ENCODE measurements at places on chromosomes 6 and 20.

DNA sequence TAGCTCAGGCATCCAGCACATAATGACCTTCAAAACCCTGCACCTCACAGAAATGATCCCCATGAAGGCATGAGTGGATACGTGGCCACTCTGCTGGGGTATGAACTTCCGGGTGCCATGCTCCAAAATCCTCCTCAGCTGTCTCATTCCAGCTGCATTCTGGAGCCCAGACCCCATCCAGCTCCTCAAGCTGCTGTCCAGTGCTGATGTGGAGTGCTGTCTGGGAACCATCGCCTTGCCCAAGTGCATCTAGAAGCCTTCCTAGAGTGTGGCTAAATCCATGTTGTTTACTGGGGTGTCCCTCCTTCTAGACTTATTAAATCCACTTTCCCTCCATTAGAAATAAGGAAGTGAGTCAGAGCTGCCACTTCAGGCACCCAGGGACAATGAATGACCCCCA is 130.8 kb upstream of the PTPRT start:
- DNase-seq = no peak

GRCh38 chr6:106901062-106901461 is 73.5 kb downstream of the CD24 start:
- no peak for DNase-seq

DNA sequence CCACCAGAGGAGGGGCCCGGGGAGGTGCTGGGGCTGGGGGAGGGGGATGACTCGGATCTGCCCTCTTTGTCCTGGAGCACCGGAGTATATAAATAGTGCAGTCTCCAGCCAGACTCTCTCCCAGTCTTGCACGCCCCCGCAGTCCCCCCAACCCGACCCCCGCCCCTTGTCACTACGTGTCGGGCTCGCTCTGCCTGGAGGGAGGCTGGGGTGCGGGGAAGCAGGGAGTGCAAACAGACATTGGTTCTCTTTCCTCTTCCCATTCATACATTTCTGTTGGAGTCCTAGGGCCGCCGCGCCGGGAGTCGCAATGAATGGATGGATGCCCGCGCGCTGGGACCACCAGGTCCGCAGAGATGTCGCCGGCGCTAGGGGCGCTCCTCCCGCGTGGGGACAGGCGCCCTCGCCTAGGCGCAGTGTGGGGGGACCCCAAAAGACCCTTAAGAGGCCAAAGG is 179.3 kb downstream of the TBXT start:
- no peak for DNase-seq

DNA sequence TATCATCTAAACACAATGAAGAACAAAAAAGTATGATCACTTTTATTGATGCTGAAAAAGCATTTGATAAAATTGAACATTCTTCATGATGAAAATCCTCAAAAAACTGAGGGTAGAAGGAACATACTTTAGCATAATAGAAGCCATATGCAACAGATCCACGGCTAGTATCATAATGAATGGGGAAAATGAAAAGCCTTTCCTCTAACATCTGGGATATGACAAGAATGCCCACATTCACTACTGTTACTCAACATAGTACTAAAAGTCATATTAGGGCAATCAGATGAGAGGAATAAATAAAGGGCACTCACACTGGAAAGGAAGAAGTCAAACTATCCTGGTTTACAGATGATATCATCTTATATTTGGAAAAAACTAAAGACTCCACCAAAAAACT is 256.6 kb downstream of the RFPL4B start:
- no peak for DNase-seq

DNA sequence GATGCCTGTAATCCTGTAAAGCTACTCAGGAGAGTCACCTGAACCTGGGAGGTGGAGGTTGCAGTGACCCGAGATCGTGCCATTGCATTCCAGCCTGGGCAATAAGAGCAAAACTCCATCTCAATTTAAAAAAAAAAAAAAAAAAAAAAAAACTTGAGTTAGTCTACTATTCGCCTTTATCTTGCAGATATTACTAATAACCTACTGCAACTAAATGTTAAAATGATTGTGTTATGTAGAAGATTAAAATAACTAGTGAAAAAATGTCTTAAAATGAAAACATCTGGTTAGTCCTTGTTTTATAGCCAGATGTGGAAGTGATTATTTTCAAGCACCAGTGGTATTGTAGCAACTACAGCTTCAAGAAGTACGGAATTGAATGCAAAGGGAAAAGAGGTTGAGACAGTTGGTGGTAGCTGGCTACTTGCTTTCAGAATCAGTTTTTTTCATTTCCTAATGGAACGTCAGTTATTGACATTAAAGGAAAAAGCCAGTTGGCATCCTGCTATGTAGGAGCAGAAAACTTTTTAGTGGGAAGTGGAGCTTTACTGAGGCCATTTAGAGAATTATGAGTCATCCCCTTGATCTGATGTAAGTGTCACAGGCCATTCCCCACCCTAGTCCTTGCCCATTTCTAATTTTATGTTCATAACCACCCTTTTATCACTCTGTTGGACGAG is 43.8 kb upstream of the DYNLRB1 start:
- peak; percentile 29 for DNase-seq
